ENCODE measurements at places on chromosomes 6 and 20.

GRCh38 chr6:13006578-13007300, 290.2 kb downstream of the PHACTR1 start:
- DNase-seq: no peak

GRCh38 chr20:40506537-40506939, 182.5 kb downstream of the MAFB start:
- peak; percentile 78 for DNase-seq

DNA sequence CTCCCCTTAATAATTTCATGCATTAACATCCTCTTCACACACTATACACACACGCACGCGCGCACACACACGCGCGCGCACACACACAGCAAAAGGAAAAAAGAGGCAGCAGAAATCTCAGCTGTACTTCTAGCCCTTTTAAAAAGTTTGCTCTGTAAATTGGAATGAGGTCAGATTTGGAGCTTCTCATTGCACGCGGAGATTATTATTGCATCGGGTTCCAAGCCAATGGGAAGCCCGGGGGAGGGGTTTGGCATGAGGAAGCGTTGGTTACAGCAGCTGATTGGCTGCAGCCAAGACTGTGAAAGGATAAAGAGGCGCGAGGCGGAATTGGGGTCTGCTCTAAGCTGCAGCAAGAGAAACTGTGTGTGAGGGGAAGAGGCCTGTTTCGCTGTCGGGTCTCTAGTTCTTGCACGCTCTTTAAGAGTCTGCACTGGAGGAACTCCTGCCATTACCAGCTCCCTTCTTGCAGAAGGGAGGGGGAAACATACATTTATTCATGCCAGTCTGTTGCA, at the start of gene SOX4:
Gene SOX4 (plus strand): TSS at position 340 of the 515 bp plus-strand sequence. CDS start 784 bp downstream, outside the sequence.
- peak; percentile 93 for DNase-seq

GRCh38 chr6:55937951-55938690, 62.7 kb upstream of the BMP5 start:
- DNase-seq: no peak

- DNase-seq: no peak
These were observed 665.7 kb upstream of the GJE1 start for GRCh38 chr6:141467041-141467440.

DNA sequence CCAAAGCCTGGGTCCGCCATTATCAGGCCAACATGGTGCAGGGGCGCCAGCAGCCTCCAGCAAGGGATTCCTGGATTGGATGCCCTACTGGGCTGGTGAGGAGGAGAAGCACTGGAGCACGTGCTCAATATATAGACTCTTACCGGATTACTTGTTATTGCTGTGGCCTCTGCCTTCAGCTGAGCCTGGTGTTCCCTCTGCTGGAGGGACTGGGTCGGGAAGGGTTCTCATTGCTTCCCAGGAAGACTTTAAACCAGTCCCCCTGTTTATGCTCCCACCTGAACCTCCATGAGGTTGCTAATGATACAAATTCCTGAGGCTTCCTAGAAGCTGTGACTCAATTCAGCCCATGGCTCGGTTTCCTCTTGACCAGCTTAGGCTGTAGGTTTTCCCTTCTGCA, 186.7 kb upstream of the ARID1B start:
- no peak for DNase-seq

DNA sequence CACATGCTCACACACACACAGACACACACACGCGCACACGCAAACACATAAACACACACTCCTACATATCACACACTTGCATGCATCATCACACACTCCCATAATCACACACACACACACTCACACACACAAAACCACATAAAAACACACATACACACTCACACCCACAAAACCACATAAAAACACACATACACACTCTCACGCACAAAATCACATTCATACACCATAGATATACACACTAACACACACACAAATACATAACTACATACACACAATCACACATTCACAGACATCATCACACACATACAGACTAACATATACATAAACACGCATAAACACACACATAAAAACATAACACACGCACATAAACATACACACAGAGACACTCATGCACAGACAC, 57.8 kb upstream of the QKI start:
- no peak for DNase-seq

GRCh38 chr6:151389618-151390275, 1.6 kb downstream of the ZBTB2 start:
- no peak for DNase-seq

DNA sequence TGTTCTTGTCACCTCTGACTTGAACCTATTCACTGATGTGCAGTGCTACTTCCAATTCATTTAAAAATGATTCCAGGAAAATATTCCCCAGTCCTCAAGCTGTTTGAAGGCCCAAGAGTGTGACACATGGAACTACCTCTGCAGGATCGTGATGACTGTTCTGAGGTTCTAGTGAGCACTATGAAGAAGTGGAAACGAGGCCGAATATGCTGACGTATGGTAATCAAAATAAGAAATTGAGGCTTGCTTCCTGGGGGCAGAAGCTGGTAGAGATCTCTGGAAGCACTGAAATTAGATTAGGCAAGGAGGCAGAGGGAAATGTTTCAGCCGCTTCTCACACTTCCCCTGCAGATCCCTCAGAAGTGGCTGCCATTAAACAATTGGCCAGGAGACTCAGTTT, 15.7 kb downstream of the TMEM242 start:
- no peak for DNase-seq

DNA sequence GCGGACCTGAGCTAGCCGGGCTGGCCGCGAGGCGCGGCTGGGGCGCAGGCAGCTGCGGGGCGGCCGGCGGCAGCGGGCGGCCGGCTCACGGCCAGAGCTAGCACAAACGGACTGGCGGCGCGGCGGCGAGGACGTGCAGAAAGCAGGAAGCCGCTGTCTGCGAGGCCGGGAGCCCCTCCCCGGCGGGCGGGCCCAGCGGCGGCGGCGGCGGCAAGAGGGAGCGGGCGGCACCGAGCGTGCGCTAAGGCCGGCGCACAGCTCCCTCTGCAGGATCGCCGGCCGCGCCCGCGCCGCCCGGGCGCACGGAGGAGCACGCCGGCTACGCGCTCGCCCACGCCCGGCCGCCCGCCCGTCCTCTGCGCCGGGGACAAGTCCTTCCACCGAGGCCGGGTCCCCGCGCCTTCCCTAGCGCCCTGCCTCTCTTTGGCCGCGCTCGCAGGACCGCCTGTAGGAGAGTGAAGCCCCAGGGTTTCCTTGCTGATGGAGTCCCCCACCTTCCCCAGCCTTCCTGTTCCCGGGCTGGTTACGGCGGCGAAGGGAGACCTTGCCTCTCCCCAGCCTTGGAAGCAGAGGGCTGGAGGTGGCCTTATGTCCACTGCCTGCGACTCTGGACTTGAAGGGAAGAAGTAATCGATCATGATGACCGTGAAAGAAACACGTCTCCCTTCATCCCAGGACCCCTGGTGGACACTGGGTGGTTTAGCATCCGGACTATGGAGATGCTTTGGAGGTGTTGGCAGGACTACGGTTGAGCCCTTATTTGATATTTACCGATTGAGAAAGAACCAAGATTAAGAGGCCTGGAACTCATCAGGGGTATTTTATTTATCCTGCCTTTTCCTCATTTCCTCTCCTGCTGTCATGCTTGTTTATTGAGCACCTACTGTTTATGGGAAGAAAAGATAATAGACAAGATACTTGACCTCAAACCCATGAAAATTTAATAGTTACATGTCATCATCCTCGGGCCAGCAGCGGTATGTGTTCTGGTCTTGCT, at the start of gene PREP:
Gene PREP (minus strand): TSS at position 144 of the 997 bp plus-strand sequence. CDS start 191 bp downstream, outside the sequence.
- peak; percentile 72 for DNase-seq

- DNase-seq: no peak
These were observed 508 bp upstream of the METTL24 start for GRCh38 chr6:110358553-110359160.

GRCh38 chr20:23200914-23201313, 114.8 kb upstream of the CD93 start:
- peak; percentile 48 for DNase-seq

DNA sequence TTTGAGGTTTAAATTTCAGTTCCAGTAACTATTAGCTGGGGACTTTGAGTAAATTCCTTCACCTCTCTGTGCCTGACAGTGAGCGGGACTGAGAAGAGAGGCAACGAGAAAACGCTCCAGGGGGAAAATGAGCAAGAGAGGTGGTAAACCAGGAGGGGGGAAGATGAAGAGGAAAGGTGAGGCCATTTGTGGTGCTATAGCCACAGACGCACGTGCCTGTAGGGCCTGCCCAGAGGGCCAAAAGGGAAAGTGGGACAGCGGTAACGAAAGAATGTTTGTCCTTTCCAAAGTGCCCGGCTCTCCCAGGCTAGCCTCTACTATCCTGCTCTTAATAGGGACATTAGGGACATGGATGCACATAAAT, 99.2 kb downstream of the BMP7 start:
- no peak for DNase-seq

DNA sequence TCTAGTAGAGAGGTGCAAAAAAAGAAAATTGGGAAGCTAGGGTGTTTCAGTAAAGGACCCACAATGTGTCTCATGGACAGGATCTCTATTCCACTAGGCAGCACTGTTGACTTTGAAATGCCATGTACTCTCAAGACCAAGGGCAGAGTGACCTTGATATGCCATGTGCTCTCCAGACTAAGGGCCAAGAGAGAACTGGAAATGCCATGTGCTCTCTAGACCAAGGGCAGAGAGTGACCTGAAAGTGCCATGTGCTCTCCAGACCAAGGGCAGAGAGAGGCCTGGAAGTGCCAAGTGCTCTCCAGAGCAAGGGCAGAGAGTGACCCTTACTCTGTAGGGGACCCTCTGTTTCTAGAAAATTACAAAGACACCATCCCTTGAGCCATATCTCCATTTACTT, 49.3 kb upstream of the HTR1B start:
- no peak for DNase-seq

GRCh38 chr6:88301888-88302768, 136.0 kb upstream of the CNR1 start:
- no peak for DNase-seq

DNA sequence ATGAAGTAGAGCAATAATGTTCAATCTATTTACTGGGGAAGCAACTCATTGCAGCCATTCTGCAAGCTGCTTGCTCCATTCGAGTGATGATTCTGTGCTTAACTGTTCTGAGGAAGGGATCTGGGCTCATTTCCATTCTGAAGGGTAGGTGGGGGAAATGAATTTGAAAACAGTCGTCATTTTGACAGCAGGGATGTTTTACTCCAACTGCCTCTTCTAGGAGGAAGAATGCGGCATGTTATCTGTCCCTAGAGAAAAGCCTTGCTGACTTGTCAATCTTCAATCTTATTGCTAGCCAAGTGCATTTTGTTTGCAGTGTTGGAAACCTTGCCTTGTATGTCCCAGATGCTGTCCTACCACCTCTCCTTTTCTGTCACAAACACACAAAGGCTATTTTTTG, 105.9 kb downstream of the PRDM13 start:
- no peak for DNase-seq

GRCh38 chr6:128275681-128276080, 244.7 kb downstream of the PTPRK start:
- DNase-seq: no peak

DNA sequence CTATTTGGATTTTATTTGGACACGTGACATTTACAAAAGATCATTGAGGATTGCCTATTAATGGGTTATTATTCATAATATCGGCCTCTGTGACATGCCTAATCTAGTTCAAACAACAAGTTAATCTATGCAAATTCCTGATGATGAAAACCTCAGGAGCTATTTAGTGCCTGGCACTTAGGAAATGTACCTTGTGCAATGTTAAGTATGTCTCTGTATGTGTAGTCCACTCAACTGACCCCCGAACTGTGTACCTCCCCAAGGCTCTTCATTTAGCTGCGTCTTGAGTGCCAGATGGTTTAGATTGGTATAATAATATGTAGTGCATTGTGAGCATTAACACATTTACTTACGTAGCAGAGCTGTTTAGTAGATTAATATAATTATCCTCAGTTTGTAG, 6.9 kb downstream of the LAMA2 start:
- no peak for DNase-seq

DNA sequence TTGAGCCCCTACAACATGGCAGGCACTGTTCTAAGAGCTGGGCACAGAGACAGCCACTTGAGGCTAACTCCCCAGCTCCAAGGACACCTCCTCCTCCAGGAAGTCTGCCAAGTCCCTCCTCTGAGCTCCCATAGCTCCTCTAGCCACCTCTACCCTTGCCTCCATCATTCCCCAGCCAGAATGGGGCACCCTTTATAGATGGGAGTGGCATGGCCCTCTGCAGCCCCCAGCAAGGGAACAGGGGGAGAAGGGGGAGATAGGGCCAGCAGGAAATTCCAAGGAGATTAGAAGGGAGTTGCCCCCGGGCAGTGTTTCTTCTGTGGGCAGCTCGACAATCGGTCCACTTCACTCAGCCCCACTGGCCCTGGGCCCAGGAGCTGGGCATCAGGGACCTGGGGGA, 19.7 kb upstream of the TLDC2 start:
- no peak for DNase-seq

GRCh38 chr6:124869416-124869815, 92.8 kb upstream of the RNF217 start:
- no peak for DNase-seq

DNA sequence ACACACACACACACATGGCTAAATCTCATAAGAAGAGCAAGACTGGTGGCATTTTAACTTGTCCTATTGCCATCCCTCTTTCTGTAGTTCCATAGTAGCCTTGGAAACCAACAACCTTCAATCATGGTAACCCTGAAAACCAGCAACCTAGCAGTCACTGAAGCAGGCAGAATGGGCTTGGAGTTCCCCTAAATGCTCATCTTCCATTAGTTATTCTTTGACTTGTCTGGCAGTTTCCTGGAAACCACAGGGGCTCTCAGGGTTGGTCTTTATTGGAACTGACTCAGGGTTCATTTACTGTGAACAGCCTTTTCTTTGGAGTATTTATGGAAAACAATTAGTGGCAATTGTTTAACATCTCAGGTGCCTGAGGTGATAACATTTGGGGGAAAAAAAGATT, 19.4 kb upstream of the BRPF3 start:
- no peak for DNase-seq

DNA sequence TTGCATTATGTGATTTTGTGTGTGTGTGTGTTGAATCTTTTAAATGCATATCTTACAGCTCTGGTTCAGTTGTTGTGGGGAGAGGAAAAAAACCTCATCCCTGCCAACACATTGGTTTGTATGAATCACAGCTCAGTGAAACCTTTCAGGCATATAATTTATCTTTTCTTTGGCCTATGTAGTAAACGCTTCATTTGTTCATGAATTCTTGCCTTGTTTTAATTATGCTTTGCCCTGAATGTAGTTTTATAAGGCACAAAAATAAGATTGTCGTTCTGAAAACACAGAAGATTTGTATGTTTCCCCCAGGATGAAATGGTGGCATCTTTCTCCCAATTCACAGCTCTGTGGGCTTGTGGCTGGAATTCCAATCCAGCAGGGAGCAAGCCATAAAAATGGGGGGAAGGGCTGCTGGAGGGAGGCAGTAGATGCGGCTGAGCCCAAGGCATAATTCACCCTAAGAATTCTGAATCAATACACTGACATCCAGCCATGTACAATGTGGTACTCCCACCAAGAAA, 45.1 kb downstream of the BCAS1 start:
- no peak for DNase-seq

Measured in HCT116 (cell line).